ENCODE measurements at places on chromosomes 7 and 10.

GRCh38 chr10:120221873-120222485 lies 235.0 kb upstream of the PLPP4 start:
- peak; percentile 38 for DNase-seq

DNA sequence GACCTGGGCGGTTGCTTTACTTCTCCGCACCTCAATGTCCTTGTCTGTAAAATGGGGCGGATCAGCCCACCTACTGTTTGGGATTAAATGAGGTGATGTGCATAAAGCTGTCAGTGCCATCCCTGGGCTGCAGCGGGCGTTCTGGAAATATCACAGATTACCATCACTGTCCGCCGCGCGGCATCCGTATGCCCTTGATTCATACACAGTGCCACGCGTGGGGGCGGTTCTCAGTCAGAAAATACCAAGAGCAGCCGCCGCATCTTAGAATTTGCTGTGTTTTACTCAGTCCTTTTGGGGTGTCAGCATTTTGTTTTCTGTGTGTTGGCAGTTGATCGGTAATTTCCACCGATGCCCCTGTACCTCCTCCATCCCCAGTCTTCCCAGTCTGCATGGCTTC lies 338.8 kb downstream of the DPP6 start:
- DNase-seq: no peak

DNA sequence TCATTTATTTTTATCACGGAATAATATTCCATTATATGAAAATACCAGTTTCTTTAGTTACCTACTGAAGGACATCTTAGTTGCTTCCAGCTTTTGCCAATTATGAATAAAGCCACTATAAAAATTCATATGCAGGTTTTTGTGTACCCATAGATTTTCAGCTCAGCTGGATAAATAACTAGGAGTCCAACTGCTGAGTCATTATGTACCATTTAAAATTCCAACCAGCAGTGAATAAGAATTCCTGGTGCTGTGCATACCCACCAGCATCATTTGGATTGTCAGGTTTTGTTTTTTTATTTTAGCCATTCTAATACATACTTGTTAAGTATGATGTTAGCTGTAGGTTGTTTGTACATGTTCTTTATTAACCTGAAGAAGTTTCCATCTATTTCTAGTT lies 14.5 kb downstream of the FAM24B start:
- no peak for DNase-seq

DNA sequence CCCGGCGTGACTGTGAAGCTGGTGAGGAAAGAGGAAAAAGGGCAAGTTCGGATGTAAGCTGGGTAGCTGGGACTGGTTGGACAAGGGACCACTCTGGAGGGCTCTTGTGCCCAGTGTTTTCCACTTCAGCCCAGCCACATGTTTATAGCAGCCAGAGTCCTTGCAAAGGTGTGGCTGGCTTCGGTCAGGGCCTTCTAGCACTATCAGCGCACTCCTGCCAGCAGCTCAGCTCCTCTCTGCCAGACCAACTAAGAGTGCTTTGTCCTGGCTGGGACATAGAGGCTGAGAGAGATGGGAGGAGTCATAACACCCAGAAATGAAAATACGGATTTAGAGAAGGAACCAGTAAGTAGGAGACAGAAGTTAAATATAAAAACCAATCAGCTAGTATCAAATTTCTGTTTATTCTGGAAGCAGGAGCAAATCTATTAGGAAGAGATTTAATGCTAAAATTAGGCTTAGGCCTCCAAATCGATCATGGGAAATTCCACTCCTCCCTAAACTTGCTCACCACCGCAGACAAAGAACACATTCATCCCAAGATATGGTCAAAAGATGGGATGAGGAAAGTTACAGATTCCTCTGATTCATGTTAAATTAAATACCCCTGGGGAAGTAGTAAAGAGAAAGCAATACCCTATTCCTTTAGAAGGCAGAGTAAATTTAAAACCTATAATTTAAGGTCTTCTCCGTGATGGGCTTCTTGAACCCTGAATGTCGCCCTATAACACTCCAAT lies 135.0 kb downstream of the RALA start:
- no peak for DNase-seq

GRCh38 chr7:6444516-6445269 lies 3.1 kb downstream of the DAGLB start:
- DNase-seq: no peak

GRCh38 chr10:103105462-103105861 lies 87.6 kb downstream of the NT5C2 start:
- no peak for DNase-seq

DNA sequence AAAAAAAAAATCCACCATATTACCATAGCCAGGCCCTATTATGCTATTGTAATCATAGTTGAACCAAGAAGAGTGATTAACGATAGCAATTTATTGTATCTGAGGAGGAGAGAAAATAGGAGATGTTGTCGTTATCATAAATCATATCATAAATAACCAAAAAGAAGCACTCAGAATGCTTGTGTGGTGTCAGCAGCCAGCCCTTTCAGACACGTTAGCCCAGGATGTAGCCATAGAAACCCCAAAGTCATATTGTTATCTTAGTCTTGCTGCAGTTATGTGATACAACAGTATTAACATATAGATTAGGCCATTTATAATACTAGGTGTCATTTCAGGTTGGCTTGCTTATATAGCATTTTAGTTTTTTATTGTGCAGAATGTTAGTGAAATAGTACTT lies 102.2 kb upstream of the GATA3 start:
- no peak for DNase-seq

DNA sequence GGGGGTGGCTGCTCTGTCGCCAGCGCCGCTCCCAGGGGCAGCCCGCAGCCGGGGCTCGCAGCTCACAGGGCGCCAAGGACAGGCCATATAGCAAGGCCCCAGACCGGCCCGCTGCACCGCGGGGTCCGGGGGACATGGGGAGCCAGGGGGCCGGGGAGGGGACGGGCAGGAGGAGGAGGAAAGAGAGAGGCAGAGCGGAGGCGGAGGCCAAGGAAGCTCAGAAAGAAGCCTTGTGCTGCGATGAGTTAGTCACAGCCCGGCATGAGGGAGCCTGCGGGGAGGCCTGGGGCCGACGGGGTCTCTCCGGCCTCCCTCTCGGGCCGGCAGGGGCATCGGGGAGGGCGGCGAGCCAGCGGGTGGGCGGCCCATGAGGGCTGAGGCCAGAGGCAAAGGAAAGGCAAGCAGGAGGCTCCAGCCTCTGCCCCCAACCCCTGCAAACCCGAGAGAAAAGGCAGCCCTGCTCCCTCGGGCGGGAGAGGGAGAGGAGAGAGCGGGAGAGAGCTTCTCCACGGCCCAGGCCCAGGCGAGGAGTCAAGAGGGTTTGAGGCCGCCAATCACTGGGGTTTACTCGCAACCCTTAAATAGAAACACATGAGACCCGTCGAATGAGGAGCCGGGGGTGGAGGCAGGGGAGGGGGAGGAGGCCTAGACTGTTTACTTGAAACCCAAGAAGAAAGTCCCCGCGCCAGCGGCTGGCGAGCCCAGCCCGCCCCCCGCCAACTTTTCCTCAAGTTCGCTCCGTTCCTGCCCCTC lies 167.9 kb downstream of the NEURL1 start:
- DNase-seq: peak; percentile 82

- DNase-seq: no peak
Observed at GRCh38 chr7:29271319-29271658, 76.7 kb downstream of the CHN2 start.

- no peak for DNase-seq
Observed at GRCh38 chr10:133422807-133423771, 1.3 kb downstream of the SPRN start.

GRCh38 chr10:48306870-48307710 lies 613 bp downstream of the MAPK8 start:
- peak; percentile 44 for DNase-seq

DNA sequence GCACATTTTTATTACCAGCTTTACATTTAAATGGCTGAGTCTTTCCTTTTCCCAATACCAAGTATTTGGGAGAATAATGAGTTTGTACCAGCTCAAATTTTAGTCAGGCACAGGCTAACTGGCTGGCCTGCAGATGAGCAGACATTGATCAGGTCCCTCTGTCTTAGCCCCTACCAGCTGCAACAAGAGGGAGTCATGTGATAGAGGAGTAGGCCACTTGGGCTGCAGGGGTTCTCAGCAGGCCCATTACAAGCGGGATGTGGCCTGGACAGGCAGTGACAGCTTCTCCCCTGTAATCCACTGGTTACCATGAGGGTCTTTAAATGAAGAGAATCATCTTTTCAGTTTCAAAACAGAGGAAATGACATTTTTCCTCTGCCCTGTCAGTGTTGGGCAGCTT lies 283.6 kb downstream of the SUGCT start:
- DNase-seq: no peak

DNA sequence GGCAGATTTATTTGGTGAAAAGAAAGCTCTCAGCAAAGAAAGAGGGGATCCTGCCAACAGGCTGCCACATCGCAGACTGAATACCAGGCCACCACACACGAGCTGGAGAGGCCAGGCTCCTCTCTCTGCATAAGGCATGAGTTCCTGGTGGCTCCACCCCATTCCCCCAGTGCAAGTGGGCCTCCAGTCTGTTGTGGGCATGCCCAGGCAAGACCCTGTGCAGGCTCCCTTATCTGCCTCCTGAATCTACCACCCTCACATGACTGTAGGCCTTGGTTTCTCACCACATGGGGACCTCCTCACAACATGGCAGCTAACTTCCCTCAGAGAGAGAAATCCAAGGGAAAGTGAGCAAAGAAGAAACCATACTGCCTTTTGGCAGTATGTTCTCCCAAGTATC lies 26.7 kb upstream of the CUL1 start:
- no peak for DNase-seq

Measured in Daoy (cell line).